DMS79 (cell line): ENCODE measurements at places on chromosomes 6 and 20.

DNA sequence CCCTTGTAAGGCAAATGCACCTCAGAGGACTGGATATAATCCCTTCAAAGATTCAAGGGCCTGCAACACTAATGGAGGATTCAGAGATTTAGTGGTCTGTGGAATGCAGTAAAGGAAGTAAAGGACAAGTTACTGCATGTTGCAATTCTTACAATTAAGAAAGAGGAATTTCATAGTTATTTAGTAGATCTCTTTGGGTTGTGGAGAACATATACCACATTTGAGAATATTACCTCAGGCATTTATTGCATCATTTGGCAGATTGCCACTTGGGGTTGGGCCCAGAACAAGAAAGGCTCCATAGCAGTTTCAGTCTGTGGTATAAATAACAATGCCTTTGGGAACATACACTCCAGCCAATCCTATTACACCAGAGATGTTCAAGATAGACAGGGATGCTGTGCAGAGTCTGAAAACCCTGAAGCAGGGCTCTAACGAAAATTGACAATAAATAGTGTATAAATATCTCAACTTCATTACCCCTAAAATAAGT is 20.9 kb upstream of the EPM2A start:
- peak; percentile 87 for DNase-seq

DNA sequence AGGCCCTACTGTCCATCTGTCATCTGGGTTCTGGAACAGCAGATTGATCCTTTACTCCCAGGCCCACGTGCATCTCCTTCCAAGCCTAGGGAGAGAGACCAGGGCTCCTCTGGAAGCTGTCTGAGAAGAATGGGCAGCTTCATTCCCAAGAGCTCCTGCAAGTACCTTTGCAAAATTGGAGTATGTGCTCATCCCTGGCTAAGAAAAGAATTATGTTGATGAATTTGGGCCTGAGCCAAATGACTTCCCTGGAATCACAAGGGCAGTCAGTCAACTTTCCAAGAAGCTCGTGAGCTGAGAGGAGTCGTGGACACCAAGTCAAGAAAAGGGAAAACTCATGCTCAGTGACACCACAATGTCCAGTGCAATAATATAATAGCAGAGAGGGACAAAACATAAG is 54.6 kb upstream of the AKAP12 start:
- no peak for DNase-seq

DNA sequence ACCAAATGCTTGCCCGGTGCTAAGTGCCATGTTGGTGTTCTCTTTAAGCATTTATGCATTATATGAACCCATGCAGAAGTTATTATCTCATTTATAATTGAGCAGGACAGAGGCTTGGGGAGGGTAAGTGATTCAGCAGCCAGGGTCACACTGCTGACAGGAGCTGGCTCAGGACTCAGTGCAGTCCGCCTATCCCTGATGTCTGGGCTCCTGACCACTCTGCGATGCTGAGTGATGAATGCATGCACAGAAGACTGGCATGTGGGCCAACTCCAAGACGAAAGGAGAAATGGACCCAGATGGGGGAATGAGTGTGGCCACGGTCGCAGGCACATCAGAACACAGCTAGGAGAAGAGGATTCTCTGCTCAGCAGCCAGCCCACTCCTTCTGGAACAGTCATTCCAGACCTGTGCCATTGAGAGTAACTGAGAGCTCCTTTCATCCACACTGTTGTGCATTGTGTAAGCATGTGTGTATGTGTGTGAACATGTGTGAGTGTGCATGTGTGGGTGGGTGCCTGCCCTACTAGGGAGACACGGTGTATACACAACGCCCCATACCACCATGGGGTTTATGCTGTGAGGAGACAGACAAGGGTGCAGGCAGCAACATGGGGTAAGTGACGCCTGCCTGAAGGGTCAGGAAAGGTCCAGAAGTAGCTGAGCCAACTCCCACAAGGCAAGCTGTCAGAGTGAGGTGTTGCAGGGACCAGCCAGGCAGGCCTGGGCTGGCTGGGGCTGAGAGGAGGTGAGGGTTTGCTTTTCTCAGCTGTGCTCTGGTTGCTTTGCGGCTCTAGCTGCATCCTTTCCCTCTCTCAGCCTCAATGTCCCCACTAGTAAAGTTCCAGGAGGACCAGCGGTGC is 97.8 kb upstream of the PMEPA1 start:
- no peak for DNase-seq

- no peak for DNase-seq
Observed at GRCh38 chr20:51413857-51414256, 128.7 kb downstream of the NFATC2 start.

DNA sequence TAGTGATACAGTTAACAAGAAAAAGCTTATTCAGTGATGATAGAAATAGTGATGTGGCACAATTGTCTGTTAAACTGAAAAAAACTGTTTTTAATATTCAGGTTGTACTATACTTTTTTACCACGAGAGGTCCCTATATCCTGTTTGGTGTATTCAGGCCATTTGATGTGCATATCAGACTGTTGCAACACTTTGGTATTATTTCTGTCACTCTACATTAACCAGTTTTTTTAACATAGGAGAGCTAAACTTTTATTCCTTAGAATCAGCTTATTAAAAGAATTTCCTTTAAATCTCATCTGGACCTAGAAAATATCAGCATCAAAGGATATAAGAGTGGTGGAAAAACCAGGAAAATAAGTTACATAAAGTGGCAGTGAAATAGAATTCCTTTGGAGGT is 36.8 kb downstream of the TSPYL4 start:
- no peak for DNase-seq

DNA sequence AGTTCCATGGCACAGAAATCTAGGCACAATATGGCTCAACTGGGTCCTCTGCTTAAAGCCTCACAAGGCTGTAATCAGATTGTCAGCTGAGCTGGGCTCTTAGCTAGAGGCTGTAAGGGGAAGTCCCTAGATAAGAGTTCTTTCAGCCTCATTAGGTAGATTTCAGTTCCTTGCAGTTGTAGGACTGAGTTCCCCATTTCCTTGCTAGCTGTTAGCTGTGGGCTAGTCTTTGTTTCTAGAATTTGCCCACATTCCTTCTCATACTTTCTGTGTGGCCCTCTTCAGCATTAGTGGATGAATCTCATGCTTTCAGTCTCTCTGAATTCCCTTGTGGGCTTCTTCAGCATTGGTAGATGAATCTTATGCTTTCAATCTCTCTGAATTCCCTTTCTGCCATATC is 71.0 kb upstream of the MRAP2 start:
- no peak for DNase-seq

GRCh38 chr6:25154034-25154596 is 125.1 kb upstream of the CARMIL1 start:
- DNase-seq = no peak

GRCh38 chr6:36729161-36729524 is 31.5 kb downstream of the RAB44 start:
- no peak for DNase-seq

GRCh38 chr6:6057442-6058053 is 50.8 kb upstream of the NRN1 start:
- no peak for DNase-seq

- DNase-seq = no peak
Observed at GRCh38 chr6:91705646-91706045, 1118.8 kb upstream of the MAP3K7 start.

- DNase-seq = peak; percentile 78
Observed at GRCh38 chr6:142845624-142846458, 99.1 kb downstream of the HIVEP2 start.

- no peak for DNase-seq
Observed at GRCh38 chr6:118953391-118953790, 18.4 kb upstream of the MCM9 start.

DNA sequence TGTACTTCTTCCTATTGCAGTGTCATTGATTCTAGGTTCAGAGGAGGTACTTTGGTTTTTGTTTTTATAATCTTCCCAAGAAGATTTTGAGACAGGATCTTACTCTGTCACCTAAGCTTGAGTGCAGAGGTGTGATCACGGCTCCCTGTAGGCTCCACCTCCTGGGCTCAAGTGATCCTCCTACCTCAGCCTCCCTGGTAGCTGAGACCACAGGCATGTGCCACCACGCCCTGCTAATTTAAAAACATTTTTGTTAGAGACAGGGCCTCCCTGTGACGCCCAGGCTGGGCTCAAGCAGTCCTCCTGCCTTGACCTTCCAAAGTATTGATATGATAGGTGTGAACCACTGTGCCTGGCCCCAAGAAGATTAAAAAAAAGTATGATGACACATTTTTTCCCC is 3.4 kb upstream of the SLC17A5 start:
- no peak for DNase-seq

DNA sequence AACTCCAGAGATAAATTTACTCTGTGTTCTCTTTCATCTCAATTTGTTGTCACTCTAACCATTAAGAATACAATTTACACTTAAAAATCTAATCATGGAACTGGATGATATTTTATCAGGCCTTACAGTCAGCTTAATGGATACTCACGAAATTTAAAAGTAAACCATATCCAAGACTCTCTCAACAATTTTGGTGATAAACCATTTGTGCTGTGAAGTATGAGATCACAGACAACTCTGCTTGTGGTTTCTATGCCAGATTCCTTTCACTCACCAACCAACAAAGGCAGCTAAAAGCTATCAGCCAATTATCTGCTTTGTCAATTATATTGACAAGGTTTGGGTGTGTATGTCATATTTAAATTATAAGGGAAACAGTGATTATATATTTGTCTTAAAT is 155.8 kb downstream of the TRDN start:
- DNase-seq = no peak

DNA sequence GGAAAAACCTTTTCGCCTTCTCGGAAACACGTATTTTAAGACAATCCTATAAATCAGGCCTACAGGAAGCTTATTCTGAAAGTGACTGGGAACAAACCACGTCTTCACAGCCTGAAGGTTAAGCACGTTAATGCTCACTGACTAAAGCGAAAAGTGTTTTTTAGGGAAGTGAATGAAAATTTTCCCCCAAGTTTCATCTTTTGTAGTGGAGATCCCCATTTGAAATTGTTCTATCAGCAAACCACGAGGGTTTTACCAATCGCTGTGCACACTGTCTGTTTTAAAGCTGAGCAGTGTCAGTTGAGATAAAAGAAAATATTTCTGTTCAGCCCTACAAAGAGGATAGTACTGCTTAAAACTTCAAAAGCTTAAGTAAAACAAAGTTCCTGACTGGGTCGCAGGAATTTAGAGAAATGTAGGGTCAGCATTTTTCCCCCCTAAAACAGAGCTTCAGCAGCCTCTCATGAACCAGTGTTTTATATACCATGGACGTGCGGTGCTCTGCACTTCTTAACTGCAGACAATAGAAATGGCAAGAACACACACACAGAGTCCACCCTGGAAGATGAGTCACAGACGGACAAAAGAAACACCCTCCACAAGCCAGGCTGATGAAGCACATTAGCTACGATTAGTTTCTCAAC is 34.9 kb downstream of the SLC22A23 start:
- DNase-seq = no peak

DNA sequence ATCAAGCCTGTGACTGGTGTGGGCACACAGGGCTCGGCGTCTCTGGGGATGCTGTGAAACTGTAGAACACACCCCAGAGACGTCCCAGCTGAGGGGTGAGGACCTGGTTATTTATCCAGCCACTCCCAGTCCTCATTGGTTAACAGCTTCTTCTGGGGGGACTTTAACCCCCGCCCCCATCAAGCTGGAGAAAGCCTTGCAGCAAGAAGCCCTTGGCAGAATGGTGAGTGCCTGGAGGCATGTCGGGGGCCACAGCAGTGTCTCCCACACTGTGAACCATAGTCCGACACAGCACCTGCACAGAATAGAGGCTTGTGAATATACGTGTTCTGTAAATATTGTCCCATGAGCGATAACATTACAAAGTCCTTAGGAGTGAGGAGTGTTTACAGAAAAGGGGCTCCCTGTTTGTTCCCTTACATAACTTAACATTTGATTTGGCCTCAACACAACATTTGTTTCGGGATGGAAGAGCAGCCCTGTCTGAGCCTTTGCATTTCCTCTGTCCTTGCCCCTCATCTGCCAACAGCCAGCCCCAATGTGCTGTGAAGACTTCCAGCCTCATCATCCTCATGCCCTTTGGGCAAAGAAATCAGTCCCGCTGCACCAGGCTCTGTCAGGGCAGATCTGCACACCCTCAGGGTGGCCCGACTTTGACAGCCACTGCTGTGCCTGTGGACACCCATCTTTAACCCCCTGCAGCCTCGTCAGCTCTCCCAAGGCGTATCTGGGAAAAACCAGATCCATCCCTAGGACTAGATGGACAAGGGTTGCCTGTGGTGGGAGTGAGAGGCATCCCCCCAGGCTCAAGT is 2.2 kb upstream of the RRBP1 start:
- DNase-seq = no peak

DNA sequence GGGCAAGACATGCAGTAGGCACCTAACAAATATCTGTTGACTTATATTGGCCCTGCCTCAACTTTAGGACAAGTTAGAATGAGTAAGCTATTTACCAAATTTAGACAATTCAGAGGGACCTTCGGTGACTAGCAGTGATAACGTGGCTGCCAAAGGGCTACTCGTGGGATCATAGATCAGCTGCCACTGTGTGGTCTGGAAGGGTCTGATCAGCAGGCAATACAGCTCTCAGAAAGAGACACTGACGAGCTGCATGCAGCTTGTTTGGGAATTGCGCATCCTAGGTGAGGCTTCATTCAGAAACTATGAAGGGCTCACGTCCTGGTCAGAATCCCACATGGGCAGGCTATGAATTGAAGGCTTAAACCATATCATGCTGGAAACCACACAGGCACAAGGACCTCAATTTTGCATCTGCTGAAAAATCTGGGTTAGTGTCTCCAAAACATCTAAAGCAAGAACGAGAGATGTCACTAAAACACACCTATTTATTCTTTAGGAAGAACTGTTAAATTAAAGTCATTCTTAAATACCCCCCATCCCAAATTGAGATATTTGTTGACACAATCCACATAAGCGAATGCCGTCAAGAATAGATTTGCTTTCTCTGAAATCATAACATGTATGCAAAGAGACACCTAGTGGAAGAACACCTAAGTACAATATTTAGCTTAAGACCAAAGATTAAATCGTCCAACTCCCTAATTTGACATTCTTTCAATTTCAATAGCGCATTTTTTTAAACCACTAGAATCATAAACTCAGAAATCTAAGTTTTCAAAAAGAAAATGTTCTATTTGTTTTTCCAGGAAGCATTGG is 79.6 kb downstream of the IPCEF1 start:
- DNase-seq = no peak

DNA sequence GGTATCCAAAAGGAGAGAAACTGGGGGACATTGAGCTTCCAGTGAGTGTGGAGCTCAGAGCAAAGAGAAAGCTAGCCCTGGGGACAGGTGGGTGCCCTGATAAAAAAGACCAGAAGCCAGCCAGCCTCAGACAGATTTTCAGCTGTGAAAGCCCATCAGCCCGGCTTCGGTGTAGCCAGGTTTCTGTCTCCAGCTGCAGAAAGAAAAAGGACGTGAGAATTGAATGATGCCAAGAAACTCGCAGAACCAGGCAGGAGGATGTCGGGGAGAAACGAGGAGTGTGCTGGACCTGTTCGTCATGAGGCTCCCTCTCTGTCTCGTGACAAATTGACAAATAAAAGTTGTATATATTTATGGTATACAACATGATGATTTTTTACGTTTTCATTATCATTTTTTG is 63.3 kb downstream of the CDH4 start:
- no peak for DNase-seq

GRCh38 chr20:16475225-16475624 is 98.0 kb downstream of the KIF16B start:
- no peak for DNase-seq

GRCh38 chr6:170057961-170058877 is 232.7 kb downstream of the DLL1 start:
- DNase-seq = no peak

GRCh38 chr20:57217802-57218201 is 48.6 kb downstream of the BMP7 start:
- DNase-seq = no peak
